ENCODE measurements at places on chromosomes 13 and 19.

GRCh38 chr13:74850893-74851292 is 631.1 kb downstream of the TBC1D4 start:
- no peak for DNase-seq

GRCh38 chr19:57374179-57374578 is 10.8 kb downstream of the TRAPPC2B start:
- no peak for DNase-seq

- DNase-seq, result no peak
Measured at GRCh38 chr19:38841180-38841766, 8.5 kb downstream of the HNRNPL start.

DNA sequence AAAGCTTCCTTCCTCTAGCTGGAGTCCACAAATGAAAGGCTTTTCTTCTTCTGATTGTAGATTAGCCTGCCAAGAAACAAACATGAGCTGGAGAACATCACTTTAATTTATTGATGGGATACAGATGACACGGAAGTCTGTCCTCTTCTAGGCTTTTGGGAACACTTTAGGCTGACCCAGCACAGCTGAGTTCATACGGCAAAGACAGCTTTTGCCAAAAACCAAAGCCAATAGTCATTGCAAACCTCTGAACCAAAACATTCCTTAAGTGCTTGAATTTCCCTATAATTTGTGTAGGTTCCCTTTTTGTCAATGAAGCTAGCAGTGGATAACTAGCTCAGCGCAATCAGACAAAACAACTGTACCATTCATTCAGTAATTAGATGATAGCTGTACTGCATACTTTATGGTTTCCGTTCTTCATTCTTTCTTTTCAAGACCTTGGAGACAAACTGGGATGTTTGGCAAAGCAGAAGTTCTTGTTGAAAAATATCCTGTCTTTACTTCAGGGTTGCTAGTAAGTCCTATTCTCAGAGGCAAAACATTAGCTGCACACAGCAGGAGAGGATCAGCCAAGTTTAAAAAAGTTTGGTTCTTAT is 95.7 kb upstream of the SPRY2 start:
- no peak for DNase-seq
